ENCODE measurements at places on chromosomes 11 and 22. TPM values are rescaled to one million over a fixed set of nuclear protein-coding genes. Genes with fewer than 3 reads are reported as not detected.
A peak's percentile ranks its signal among the peaks of the same experiment; 100 is the strongest.

DNA sequence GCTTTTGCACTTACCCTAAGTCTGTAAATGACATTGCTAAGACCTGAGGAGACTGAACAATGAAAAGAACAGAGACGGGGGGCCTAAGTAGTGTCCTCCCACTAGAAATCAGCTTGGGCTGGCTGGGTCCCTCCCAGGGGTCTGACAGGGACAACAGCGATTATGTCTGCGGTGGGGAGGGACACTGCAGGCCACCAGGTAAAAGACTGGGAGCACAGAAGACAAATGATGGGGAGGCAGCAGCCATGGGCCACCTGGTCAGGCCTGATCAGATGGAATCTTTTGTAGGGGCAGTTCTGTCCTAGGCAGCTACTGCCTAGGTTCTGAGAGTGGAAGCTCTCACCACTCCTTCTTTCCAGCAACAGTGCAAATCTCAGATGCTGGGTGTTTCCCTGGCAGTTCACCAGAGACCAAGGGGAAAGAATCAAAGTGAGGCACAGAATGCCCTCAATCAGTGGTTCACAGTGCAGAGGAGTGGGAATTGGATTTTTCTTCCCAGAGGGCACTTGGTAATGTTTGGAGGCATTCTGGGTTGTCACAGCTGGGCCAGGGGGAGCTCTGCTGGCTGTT is 59.1 kb upstream of the GNAZ start:
- DNase-seq, result no peak

- no peak for DNase-seq
Observed at GRCh38 chr11:63462137-63462536, 28.8 kb downstream of the PLAAT5 start.

- DNase-seq, result no peak
Observed at GRCh38 chr11:132691848-132692550, 840.3 kb downstream of the OPCML start.

- DNase-seq, result no peak
Observed at GRCh38 chr11:101345891-101346290, 216.3 kb upstream of the PGR start.

GRCh38 chr22:29207562-29208501 is 2.1 kb downstream of the EMID1 start:
- no peak for DNase-seq

DNA sequence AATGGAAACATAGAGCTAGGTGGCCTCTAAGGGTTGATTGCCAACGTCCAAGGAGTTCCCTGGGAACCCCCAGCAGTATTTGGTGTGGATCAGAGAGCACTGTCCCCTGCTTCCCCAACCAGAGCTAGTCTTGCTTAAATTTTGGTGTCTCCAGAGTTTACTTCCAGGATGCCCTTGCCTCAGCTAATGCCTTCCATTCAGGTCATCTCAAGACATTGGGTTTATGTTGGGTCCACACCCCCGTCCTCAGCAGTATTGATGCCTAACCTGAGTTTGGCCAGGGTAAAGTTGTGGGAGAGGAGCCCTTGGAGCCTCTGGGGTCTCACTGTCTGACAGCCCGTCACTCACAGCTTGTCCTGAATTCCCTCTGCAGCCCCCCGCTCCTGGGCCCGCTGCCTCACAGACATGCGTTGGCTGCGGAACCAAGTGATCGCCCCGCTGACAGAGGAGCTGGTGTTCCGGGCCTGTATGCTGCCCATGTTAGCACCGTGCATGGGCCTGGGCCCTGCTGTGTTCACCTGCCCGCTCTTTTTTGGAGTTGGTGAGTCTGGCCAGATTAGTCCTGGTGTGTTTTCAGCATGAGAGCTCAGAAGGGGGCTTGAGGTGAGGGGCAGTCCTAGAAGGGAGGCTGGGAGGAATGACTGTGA is 1.4 kb downstream of the RCE1 start:
- DNase-seq, result no peak

DNA sequence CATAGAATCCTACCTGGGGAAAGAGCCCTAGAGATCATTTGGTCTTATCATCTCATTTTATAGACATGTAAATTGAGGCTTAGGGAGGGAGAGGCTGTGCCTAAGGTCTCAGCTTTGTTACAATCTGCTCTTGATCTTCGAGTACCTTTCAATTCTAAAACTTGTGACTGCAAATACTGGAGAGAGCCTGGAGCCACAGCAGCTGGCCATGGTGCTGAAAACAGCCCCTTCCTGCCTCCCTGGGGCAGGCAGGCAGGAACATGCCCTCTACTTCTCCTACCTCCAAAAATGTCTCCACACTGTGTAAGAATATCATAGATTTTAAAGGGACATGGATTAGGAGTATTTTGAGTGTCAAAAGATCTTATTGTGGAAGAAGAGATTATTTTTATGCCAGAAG is 52.2 kb downstream of the C22orf42 start:
- DNase-seq, result no peak

DNA sequence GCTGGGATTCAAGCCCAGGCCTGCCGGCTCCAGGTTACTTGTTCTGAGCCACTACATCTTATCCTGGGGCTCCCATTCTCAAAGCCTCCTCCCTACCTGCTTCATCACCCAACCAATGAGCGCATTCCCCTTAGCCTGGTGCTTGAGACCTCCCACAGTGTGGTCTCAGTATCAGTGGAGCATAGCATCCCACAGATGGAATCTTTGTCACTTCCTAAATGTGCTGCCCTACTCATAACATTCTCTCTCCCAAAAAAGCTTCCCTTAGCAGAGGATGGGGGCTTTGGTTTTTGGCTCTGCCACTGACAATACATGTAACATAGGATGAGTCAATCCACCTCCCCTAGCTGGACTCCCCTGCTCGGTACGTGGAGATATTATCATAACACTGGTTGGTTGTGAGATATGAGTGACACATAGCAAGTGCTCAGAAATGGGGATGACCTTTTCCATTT is 28.8 kb downstream of the TEAD1 start:
- no peak for DNase-seq

DNA sequence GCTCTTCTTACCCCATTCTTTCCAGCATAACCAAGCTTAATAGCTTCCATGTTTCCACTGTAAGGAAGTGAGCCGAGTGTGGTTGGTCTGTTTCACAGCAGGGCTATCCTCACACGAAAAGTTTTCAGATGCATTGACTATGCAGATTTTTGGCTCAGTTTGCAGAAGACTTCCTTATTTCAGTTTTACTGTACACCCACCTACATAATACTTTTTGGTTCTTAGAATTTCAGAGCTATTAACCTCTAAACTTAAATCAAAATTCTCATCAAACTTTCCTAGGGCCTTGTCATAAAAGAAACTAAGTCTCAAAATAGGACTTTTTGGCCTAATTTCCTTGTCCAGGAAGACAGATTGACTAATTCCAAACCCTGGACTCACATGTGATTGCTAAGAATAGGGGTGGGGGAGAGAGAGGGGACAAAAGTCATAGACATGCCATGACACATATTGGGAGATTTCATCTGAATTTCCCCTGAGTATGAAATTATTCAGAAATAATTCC is 7.3 kb upstream of the EHF start:
- DNase-seq, result no peak

- DNase-seq, result no peak
Observed at GRCh38 chr22:23389271-23390071, 190.6 kb downstream of the IGLL1 start.

DNA sequence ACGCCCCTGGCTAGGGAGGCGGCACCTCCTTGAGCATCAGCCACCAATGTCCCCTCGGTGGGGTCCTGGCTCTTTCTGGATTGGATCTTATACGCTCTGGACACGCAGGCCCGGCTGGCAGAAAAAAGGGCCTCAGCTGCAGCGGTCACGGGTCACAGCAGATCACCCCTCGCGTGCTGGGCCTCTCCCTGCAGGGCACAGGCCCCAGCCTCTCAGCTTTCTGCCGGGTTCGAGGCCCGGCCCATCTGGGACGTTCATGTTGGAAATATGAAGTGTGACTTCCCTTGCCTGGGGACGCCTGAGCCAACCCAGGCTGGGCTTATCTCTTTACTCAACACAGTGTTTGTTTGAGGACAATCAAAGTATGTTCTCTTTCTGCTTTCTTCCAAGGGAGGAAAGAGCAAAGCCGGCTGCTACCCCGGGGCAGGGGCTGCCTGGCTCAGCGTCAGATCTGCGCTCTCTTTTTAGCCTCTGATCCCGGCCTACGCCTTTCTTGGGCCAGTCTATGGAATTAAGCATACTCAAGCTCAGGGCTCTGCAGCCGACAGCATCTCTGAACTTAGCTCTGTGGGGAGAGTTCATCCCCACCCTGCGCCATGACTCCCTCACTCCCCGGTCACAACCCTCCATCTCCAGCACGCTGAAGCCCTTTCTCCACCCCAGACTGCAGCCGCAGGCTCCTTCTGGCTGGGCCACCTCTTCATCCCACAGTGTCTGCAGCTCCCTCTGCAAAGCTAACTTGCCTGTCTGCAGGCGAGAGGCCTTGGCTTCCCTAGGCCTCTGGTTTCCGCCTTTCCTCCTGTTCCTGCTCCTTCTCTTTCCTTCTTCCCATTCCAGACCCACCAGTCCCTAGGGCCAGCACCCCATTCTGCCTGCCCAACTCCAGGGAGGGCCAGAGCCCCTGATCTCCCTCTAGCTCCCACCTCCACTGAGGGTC is 38.8 kb downstream of the ADAMTS15 start:
- no peak for DNase-seq

GRCh38 chr11:8988329-8989234 is 15.2 kb downstream of the NRIP3 start:
- DNase-seq, result no peak

GRCh38 chr11:96094156-96094555 is 170.2 kb upstream of the MTMR2 start:
- DNase-seq, result no peak

GRCh38 chr11:1335811-1336761 is 26.7 kb upstream of the TOLLIP start:
- DNase-seq, result peak; percentile 56

DNA sequence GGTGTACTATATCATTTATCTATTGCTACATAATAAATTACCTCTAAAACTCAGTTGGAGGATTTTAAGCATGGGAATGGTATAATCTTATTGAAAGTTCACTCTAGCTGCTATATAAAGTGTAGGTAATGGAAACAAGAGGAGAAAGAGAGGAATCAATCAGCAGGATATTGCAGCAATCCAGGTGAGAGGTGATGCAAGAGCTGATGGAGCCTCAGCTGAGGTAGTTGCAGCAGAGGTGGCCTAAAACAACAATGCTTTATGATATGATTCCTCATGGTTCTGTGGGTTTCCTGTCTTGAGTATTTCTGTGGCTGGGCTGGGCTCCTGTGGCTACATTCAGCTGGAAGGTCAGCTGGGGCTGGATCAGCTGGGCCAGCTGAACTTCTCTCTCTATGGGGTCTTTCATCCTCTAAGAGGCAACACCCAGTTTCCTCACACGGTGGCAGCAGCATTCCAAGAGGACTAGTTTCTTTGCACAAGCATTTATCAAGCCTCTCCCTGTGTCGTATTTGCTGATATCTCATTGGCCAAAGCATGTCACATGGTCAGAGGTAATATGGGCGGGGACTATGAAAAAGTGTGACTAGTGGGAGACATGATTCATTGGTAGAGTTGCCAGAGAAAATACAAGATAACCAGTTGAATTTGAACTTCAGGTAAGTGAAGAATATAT is 135.4 kb upstream of the LARGE1 start:
- no peak for DNase-seq

DNA sequence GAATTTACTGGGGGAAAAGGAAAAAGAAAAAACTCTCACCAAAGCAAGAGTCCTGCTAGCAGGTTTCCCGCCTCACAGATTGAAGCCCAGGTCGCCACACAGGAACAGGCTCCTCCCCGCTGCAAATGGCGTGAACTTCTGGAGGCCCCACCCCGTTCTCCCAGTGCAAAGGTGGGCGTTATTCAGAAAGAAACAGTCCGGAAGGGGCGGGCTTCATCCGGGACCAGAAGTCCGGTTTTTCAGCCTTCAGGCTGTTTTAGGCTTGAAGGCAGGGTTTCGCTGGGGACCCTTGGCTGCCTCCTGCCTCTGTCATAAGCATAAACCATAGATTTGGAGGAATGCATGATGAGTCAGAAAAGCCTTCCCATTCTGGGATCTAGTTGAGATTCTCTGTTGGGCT is 148.3 kb upstream of the POU2AF2 start:
- DNase-seq, result peak; percentile 65

DNA sequence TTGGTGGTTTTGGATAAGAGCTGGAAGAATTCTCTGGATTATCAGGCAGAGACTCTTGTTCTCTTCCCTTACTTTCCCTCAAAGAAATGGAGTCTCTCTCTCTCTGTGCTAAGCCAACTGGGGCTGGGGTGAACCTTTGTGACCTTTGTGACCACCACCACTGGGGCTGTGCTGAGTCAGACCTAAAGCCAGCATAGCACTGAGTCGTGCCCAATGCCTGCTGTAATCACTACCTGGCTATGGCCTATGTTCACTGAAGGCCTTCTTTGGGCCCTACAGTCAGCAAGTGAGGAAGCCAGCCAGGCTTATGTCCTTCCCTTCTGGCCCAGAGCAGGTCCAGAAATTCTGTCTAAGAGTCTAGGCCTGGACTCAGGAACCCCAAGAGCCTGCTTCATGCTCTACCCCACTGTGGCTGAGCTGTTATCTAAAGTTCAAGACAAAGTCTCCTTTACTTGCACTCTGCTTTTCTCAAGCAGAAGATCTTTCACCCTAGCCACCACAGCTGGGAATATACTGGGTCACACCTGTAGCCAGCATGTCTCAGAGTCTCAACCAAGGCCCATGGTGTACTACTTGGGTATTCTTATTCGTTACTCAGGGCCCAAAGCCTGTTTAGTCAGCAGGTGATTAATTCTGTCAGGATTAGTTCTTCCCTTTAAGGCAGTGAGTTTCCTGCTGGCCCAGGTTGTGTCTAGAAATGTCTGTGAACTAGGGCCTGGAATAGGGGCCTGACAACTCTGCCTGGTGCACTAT is 86.0 kb downstream of the EHF start:
- DNase-seq, result no peak

DNA sequence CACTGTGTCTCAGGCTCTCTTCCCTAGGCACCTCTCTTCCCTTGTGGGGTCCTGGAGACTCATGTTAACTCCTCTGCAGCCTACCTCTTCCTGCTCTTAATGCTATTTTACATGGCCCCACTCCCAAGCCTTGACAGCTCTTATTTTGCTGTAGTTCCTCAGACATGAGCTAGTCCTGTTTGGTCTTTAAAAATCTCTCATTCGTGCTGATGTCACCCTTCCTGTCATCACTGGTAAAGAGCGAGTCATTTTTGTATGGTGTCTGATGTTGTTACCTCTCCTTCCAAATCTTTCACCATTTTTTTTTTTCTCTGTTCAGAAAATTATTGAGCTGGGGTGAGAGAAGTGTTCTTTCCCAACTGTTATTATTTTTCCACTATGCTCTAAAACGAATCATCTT is 84.8 kb upstream of the ZBED5 start:
- DNase-seq, result no peak

DNA sequence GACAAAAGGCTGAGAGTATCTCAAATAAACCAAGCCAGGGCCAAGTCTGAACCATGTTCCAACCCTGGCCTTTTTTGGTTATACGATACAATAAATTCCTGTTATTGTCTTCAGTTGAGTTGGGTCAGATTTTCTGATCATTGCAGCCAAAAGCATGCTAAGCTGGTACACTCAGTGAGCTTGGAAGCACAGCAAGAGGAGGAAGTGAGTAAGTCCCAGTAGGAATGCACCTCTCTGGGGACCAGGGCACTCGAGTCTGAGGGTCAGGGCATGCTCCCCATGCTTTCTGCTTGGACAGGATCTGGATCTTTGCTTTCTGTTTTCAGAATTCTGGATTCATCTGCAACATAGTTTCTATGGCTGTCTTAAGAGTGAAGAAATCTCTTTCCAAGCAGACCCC is 73.1 kb downstream of the TMPRSS5 start:
- DNase-seq, result no peak

- no peak for DNase-seq
Observed at GRCh38 chr11:86660088-86660487, 12.3 kb downstream of the ME3 start.

Gene SEZ6L
- total RNA-seq, result 0.89 TPM

Gene MUC15
- total RNA-seq, result not detected

Gene MUC2
- 0.26 TPM for total RNA-seq

Gene MS4A12
- total RNA-seq, result not detected

Gene OR52N4
- not detected for total RNA-seq

Gene NCAM1
- 20.3 TPM for total RNA-seq

Gene TREH
- total RNA-seq, result 23.0 TPM
